NCI-H187 treated with DMSO at 0.1 percent for 48 hours (cell line): ENCODE measurements at places on chromosomes 6 and 20.
A peak's percentile ranks its signal among the peaks of the same experiment; 100 is the strongest.

DNA sequence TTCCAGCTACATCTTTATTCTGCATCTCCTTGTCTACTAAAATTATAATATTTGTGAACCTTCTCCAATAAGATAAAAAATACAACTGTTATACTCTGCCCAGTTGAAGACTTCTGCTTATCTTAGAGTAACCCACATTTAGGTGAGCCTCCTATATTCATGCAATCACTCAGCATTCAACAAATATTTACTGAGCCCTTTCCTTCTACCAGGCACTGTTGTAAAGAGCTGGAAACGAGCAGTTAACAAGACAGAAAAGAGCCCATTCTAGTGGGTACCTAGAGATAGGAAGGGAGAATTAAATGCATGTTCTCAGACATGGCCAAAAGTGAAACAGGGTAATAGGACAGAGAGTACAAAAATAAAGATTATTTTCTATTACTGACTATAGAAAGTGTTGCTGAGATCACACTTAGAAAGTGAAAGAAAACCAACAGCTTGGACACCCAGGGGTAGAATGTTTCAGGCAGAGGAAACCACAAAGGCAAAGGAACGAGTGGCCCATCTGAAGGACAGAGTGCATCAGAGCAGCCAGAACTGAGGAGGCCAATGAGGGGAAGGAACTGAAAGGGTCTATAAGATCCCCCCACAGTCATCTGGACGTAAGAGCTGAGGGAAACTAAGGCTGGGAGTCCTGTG, 50.8 kb upstream of the SMLR1 start:
- no peak for DNase-seq

DNA sequence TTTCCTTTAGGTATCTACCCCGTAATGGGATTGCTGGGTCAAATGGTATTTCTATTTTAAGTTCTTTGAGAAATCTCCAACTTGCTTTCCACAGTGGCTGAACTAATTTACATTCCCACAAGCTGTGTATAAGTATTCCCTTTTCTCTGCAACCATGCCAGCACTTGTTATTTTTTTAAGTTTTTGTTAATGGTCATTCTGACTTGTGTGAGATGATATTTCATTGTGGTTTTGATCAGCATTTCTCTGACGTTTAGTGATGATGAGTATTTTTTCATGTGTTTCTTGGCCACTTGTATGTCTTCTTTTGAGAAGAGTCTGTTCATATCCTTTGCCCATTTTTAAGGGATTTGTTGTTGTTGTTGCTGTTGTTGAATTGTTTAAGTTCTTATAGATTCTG, 871.1 kb downstream of the KIF16B start:
- no peak for DNase-seq

DNA sequence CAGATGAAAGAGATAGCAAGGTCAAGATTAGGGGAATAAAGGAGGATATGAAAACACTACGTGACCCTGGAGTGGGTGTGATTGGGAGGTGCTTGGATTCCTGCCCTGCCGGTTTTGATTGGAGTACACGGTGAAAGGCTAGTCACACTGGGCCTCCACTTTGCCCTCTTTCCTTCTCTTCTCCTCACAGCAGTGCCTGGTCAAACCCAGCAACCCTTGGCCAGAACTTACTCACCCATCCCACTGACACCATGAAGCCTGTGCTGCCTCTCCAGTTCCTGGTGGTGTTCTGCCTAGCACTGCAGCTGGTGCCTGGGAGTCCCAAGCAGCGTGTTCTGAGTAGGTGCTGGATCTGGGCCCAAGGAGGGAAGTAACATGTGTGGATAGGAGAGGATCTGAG, at the start of gene WFDC13:
WFDC13 (plus strand) TSS at position 166 of the 400 bp plus-strand sequence; CDS start at position 252, 86 bp downstream.
- no peak for DNase-seq

GRCh38 chr6:134436950-134437349, 119.0 kb upstream of the SGK1 start:
- no peak for DNase-seq

DNA sequence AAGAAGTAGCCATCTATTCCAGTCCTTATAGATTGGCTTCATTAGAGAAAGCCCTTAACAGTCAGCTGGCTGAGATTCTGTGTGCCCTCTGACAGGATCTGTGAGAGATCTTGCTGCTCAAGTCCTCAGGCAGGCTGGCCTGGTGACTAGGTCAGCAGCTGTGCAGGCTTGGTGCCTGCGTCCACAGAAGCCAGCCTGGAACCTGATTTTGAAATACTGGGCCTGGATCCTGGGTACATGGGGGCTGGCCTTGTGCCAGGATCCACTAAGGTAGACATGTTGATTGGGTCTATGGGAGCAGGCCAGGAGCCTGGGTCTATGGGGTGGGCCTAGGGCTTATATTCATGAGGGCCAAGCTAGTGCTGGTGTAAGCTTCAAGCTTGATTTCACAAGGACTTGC, 381.8 kb upstream of the MARCKS start:
- DNase-seq: no peak

DNA sequence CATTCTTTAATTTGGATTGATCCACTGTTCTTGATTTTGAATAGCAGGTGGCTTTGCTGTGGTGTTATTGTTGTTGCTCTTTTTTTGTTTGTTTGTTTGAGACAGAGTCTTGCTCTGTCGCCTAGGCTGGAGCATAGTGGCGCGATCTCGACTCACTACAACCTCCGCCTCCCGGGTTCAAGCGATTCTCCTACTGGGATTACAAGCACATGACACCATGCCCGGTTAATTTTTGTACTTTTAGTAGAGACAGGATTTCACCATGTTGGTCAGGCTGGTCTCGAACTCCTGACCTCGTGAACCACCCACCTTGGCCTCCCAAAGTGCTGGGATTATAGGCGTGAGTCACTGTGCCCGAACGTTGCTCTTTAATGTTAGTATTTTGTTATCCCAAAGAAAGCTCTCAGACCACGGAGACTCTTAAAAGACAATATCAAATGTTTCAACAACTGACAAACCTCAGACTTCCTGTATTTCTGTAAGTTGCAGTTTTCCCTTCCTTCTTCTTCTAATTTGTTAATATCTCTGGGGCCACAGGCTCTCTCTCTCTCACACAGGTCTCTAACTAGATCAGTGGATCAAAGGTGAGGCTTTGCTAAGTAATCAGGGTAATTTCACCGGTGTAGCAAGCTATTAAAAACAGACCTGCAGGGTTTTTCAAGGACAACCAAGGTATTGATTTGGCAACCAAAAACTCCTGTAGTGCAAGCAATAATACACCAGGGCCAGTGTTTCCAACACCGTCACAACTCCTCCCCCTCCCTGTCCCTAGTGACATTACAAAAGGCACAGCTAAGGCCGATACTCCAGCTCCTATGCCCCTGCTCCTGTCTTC, 48.8 kb upstream of the ZNF217 start:
- DNase-seq: no peak

GRCh38 chr20:46164254-46164653, 46.1 kb downstream of the CD40 start:
- DNase-seq: no peak

DNA sequence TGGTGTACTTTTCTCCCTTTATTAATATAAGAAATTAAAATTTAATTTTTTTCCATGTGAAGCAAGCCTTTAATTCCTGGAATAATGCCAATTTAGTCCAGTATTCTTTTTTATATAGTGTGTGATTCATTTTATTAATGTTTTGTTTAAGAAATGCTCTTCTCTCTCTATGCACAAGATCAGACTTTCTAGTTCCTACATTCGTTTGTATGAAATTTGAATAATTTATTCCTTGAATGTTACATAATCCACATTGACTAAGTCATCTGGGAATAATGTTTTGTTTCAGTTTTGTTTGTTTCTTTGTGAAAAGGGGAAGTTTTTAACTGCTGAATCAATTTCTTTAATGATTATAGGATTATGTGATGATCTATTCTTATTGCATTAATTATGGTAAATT, 181.4 kb upstream of the ID4 start:
- DNase-seq: no peak

DNA sequence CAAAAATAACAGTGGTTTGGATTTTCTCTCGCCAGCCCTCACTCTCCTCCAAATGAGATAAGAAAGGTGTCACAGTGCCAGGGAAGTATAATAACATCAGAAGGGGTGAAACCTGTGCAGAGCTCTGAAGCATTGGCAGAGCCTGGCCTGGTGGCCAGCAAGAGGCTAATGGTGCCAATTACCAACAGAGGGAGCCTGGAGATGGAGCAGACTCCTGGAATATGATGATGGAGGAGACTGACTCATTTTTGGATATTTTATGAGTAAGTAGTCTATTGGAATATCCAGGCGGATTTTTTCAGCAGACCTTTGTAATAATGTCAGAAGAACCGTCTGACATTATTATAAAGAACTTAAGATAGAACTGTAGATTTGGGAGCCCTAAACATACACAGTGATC, 442.6 kb upstream of the MARCKS start:
- DNase-seq: no peak

DNA sequence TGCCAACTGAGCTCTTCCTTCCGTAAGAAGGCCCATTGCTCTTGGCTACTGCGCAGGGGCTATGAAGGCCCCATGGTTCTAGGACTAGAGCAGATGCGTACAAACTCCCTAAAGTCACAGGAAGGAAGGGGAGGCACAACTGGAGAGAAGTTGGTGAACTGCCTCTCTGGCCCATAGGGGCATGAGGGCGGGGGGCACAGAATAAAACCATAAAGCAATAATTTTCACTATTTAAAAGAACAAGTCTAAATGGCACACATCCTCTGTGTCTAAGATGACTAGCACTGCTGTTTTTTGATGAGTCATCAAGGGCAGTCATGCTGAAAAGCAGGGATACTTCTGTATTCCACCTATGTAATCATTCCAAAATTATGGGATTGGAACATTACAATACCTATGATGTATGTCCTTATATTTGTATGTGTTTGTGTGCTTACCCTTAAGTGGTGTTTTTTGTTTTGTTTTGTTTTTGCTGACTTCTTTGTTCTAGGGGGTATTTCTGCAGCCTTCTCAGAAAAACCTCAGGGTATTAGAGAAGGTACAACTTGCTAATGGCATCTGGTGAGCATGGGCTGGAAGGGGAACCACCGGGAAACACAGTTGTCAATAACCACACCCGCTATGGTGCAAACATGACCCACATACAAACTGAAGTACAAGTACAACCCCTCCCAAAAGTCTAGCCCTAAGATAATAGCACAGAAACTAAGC, 36.9 kb downstream of the B4GALT5 start:
- DNase-seq: no peak

GRCh38 chr20:44651684-44652423, at the start of gene ADA:
ADA (minus strand) TSS chr20:44651699; CDS start chr20:44651607, 92 bp downstream.
- no peak for DNase-seq

DNA sequence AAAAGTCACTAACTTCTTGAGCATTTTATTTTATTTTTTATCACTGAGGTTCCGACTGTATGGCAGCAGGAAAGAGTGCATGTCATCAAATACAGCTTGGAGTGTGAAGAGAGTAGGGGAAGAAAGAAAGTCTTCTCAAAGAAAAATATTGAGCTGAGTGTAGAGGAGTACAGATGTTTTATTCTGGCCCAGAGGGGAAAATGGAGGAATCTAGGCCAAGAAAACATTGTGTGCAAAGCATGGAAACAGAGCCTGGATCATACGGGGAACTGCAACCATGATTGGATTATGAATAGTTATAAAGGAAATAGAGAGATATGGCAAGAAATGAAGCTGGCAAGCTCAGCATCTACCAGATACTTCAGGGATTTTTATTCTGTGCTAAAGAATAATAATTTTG, 104.2 kb upstream of the SCGN start:
- no peak for DNase-seq

GRCh38 chr6:141077355-141078333, 1055.1 kb upstream of the GJE1 start:
- no peak for DNase-seq

- DNase-seq: no peak
Observed at GRCh38 chr20:62501801-62502495, 26.2 kb upstream of the GATA5 start.

DNA sequence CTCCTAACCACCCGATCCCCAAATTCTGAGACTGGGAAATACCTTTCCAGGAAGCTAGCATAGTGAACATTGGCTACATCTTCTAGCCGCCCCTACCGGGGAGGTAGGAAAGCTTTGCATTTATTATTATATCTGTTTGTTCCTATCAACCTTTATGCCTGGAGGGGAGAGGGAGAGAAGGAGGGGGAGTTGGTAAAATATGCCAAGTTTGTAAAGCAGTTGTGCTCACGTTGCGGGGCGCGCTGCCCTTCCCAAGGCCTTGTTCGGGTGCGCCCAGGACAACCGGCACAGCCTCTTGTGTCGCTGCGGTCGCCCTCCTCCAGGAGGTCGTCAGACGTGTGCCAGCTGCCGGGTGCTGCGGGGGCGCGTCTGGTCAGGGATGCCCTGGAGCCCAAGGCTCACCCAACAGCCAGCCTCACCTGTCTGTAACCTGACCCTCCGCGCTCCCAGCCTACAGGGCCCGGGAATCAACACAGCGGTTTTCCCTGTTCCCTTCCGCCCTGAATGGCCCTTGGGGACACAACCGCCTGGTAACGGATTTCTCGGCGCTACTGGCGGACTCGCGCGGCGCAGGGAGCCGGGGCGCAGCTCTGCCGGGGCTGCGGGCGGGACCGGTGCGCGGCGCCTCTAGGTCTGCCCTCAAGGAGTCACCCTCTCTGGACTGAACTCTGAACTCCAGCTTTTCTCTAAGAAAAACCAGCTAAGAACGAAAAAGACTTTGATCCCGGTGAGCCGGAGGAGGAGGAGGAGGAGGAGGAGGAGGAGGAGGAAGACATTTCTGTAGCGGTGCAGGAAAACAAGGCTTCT, 1.1 kb upstream of the OVOL2 start:
- peak; percentile 21 for DNase-seq

GRCh38 chr20:45338121-45339030, 9.8 kb downstream of the SDC4 start:
- DNase-seq: no peak

- no peak for DNase-seq
Observed at GRCh38 chr6:97440590-97441176, 157.7 kb upstream of the MMS22L start.

DNA sequence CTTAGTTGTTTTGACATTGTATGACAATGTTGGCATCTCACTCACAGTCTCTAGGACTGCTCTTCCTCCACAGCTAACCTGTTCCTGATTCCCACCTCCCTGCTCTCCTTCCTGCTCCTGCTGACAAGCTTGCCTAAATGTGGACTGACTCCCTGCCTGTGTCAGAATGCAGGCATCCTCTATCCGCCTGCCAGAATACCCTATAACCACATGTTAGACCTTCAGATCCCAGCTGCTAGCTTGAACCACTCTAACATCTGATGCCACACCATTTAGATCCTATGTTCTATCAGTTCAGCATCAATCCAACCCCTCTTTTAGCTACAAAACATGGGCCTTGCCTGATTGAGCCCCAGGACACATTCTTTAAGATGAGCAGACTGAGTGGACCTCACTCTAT, 12.2 kb downstream of the FILIP1 start:
- no peak for DNase-seq

GRCh38 chr6:162726947-162727321, 632 bp downstream of the PRKN start:
- no peak for DNase-seq

GRCh38 chr6:125808060-125808459, 17.3 kb downstream of the NCOA7 start:
- DNase-seq: no peak
